ENCODE measurements at places on chromosomes 2 and 18. TPM values are rescaled to one million over a fixed set of nuclear protein-coding genes. Genes with fewer than 3 reads are reported as not detected.

The SPOPL gene
- total RNA-seq, result 21.4 TPM

The FAM124B gene
- 0.22 TPM for total RNA-seq

The TFPI gene
- total RNA-seq, result 66.9 TPM

The CTLA4 gene
- total RNA-seq, result not detected

The SIX3 gene
- under 0.01 TPM for total RNA-seq

The ANKRD30B gene
- total RNA-seq, result 0.55 TPM

The IL36A gene
- not detected for total RNA-seq

The GALNT1 gene
- total RNA-seq, result 57.3 TPM
